ENCODE measurements at places on chromosomes 5 and 9.

DNA sequence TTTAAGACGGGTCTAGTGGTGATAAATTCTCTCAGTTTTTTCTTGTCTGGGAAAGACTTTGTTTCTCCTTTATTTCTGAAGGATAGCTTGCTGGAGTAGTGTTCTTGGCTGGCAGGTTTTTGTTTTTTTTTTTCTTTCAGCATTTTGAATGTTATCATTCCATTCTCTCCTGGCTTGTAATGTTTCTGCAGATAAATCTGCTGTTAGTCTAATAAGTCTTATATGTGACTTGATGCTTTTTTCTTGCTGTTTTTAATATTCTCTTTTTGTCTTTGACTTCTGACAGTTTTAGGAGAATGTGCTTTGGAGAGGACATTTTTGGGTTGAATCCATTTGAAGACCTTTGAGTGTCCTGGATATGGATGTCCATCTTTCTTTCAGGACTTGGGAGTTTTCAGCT, 16.0 kb downstream of the HSD17B4 start:
- ATAC-seq = no peak

GRCh38 chr5:177314376-177315342, 3.0 kb upstream of the MXD3 start:
- ATAC-seq = no peak

- no peak for ATAC-seq
Observed at GRCh38 chr5:91373600-91373999, 9.5 kb downstream of the ARRDC3 start.

- ATAC-seq = no peak
Observed at GRCh38 chr9:114016101-114016500, 62.0 kb downstream of the AMBP start.

DNA sequence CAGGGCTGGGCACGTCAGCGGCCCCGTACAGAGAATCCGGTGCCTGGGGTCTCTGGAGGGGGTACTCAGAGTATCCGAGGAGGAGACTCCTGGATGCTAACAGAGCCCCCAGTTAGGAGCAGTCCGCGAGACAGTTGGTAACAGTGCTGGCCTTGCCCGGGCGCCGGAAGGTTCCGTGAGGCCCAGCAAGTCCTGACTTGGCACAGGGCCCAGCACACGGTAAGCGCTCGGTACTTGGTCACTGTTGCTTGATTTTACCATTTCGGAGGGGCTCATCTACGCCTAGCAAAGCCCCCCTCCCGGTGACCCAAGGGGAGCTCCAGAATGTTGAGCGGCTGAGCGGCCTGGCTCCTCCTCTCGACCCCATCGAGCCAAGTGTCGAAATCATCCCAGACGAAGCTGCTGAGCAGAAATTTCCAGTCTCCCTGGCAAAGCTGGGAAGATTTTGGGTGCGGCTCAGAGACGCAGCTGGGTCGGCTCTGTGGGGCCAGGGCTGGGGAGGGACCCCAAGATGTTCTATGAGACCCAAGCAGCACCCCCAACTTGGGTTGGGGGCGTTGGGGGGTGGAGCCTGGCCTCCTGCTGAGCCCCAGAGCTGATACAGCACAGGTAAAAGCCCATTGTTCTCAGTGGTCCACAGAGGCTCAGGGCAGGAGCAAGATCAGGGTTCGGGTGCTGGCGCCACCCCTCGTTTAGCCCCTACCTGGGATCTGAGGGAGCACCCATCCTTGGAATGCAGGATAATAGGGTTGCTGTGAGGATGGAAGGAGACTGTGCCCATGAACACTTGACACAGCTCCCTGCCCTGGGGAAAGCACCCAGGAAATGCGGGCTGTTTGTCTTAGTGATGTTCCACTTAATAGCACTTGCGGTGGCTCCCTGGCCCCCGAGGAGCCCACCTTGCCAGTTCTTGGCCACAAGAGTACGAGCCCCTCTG, 137.2 kb downstream of the C9orf50 start:
- peak; percentile 55 for ATAC-seq

DNA sequence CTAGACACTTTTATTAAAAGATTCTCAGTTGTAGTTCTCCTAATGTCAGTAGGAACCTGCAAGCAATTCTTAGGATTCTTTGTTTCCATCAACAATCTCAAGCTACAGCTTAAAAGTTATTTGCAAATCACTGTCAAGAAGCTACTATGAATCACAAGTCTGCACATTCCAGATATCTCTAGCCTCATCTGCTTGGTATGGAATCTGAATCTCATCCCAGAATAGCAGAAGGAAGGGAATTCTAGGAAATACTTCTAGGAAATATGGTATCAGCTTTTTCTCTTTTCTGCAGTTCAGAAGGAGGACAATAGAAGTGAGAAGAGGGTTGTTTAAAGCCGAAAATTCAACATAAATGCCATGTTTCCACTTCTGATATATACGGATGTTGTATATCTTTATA, 792.2 kb upstream of the CDH9 start:
- no peak for ATAC-seq

- no peak for ATAC-seq
Observed at GRCh38 chr5:10797261-10797660, 36.2 kb upstream of the DAP start.
